Stimulated activated CD8-positive, alpha-beta memory T cell treated with anti-CD3 and anti-CD28 coated beads, Interleukin-4, amount 100 ng/mL, for 4 hours (primary cell): ENCODE measurements at places on chromosomes 6 and 20.

- DNase-seq: no peak
Observed at GRCh38 chr6:48560408-48560807, 449.4 kb upstream of the PTCHD4 start.

- DNase-seq: no peak
Observed at GRCh38 chr6:18371010-18371409, 16.1 kb upstream of the RNF144B start.

- no peak for DNase-seq
Observed at GRCh38 chr6:165775721-165776120, 112.7 kb upstream of the PDE10A start.

DNA sequence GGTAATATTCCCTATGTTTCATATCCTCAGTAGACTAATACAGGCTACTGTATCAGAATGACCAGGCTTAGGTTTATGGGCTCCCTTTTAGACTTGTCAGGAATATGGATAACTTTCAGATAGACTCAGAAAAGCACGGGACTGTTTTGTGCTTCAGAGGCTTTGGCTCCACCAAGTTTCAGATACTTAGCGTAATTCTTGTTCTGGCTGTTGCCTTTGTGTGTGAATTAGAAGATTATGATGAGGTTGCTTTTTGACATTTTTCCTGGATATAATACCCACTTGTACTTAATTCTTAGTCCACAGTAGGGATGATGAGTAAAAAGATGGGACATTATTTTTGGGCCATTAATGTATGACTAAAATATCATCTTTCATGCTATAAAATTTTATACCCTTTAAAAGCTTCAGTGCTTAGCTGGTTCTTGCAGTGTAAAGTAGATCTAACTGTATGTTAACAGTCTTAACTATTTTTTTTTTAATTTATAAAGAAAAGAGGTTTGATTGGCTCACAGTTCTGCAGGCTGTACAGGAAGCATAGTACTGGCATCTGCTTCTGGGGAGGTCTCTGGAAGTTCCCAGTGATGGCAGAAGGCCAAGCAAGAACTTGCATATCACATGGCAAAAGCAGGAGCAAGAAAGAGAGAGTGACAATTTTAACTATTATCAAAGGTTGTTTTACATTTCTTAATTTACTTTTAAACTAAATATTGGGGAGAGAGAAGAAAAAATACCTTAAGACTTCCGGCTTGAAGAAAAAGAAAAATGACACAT is 120.7 kb downstream of the ZFAND3 start:
- no peak for DNase-seq

DNA sequence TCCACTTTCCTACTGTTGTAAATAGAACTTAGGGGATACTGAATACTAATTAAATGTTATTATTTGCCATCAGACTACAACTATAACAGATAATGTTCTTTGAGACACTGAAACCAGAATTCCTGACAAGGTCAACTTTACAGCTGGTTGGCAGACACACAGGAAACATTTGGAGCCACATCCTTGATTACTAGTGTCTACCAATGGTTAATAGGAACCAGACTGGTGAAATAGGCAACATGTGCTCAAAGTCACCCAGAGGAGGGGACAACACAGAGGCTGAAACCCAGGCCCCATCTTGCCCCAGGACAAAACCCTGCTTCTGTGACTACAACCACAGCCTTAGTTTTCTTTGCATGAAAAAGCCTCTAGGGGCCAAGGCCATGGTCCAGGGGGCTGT is 47.8 kb upstream of the NT5E start:
- no peak for DNase-seq

DNA sequence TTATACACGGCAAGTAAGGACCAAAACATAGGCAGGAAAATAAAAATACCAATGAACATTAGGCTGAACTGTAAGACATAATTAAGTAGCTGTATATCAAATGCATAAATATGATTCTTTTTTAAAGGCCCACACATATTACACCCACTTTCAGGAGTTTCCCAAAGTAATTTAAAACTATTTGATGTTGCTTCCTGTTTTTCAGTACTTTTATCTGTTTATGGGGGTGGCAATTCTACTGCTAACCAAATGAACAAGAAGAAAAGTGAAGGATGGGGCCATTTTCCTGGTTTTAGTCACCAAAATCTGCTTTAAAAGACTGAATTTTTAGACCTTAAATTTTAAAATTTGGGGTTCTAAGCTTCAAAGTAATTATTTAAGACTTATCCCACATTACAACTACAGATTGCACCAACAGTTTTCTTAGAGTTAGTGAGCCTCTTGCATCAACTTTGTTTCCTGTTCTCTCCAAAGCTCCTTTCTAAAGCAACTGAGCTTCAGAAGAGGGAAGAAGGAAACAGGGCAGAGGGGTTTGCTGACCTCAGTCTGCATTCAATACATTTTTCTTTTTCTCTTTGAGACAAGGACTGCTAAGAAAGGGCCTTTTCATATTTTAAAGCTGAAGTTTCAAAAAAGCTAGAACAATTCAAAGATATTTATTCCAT is 191.0 kb downstream of the BACH2 start:
- no peak for DNase-seq

DNA sequence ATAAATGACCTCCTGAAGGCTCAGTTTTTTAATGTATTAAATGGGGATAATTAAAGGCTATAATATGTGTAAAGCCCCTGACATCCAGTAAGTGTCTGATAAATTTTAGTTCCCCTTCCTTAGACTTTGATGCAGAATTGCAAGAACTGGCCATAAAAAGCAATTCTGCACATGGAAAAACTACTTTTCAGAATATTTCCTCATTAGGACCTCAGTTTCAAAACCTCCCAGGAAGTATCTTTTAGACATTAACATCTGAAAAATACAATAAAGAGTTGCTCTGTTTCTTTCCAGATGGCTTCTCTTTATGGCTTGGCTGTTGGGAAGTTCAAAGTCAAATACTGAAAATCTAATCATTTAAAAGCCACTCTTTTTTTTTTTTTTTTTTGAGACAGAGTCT is 106.3 kb upstream of the ZNF217 start:
- no peak for DNase-seq

GRCh38 chr6:164039954-164040375 is 625.4 kb downstream of the QKI start:
- peak; percentile 16 for DNase-seq

DNA sequence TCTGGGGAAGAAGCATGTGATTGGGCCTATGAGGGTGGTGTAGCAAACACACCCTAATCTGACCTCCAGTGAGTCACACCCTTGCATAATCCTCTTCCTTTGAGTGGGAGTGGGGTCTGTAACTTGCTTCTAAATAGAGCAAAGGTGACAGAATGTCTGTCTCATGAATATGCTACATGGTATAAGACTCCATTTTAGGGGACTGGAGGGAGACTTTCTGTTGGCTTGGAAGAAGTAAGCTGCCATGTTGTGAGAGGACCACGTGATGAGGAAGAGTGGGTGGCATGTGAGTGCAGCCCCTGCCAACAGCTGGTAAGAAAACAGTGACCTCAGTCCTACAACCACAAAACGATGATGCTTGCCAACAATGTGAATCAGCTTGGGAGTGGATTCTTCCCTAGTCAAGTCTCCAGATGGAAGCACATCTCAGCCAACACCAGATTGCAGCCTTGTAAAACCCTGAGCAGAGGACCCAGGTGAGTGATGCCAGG is 3.7 kb downstream of the AK9 start:
- no peak for DNase-seq

DNA sequence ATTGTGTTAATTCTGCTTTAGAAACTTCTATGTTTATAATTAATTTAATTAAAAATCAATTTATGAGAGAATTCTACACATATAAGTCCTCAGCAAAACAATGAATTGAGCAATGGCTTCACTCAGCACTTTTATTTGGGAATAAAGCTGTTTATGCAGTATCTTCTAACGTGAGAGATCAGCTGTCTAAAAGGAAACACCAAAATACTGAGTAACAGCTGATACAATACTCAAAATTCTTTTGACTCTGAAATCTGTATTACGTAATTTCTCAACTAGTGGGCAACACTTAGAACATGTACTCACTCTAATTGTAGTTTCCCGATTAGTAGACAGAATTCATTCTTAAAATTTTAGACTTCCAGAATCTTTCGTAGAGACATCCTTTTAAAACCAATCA is 49.8 kb downstream of the MAP3K7 start:
- no peak for DNase-seq

DNA sequence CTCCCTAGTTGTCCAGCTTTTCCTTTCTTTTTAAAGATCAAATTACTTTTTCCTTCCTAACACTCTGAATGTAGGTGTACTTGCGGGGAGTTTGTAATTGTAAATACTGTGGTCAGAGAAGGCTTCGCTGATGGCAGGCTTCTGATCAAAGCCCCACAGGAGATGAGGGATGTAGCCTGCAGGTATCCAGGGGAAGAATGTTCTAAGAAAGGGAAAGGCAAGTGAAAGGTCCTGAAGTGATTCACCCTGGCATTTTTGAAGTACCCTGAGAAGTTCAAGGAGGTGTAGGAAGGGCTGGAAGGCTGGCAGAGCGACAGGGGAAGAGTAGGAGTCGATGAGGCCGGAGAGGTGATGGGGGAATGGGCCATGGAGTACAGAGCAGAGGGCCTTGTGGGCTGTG is 38.2 kb upstream of the CCN6 start:
- DNase-seq: no peak

GRCh38 chr20:13478366-13478765 is 160.4 kb downstream of the TASP1 start:
- no peak for DNase-seq

DNA sequence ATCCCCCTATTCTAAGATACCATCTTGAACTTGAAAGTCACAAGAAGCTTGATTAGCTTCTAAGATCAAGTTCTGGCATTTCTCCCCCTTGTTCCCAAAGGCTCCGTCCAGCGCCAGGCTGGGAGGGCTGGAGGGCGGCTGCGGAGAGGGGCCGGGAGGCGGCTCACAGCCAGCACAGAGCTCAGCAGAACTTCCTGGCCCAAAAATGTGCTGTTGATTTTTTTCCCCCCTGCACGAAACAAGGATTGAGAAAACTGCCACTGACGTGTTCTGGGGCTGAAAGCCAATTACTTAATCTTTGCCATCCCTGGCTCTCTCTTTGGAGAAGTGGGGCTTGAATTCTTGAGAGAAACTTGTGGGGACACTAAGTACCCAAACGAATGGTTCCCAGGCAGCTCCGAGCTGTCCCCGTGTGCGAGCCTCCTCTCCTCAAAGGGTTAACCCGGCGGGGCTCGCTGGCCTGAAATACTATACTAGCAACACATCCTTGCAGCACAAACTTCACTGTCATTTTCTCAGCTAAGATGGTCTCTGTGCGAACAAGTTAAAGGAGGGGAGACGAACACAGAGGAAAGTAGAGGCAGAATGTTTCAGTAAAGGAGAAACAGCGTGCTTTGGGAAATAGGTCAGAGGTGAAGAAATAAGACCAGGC is 452 bp downstream of the TRAF3IP2 start:
- DNase-seq: no peak

DNA sequence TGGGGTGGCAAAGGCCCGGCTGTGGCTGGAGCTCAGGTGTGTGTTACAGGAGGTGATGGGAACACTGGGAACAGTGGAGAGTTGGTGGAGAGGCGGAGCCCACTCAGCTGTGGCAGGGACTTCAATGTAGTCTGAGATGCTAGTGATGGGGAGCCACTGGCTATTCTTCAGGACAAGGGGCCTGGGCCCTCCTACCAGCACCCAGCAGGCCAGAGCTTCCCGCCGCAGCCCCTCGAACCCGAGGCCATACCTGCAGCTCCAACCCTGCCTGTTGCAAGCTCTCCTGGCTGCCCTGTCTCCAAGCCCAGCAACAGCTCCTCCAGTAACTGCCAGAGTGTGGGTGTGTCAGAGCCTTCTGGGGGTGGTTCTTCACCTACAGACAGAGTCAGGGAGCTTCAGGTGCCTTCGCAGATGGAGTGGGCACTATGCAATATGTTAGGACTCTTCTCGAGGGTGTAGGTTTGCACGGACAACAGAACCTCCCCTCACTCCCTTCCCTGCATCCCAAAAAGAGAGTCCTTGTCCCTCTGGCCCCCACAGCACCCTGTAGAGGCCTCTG is 146.2 kb upstream of the MLN start:
- DNase-seq: no peak

- no peak for DNase-seq
Observed at GRCh38 chr6:157814883-157815282, 8.2 kb upstream of the SNX9 start.

- DNase-seq: no peak
Observed at GRCh38 chr6:26485112-26485780, 14.9 kb upstream of the BTN1A1 start.

DNA sequence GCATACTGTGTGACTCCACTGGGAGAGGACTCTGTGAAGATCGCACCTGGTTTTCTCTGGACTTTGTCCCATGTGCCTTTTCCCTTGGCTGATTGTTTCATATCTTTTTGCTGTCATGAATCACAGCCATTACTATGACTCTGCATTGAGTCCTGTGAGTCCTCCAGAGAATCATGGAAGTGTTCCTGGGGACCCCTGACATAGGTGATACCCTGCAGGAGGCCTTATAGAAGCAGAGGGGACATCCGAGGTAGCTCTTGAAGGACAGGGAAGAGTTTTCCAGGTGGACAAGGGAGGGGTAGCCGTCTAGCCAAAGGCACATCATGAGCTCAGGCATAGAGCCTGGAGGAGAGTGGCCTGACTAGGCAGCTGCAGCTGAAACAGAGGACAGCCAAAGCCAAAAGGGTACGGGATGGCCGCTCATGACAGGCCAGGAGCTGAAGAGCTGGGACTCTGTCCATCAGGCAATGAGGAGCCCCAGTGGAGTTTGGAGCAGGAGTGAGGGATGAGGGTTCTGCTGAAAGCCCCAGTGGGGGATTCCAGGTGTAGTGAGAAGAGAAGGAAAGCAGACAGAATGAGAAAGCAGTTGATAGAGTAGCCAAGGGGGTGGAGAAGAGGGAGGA is 86.6 kb upstream of the TOX2 start:
- no peak for DNase-seq

- no peak for DNase-seq
Observed at GRCh38 chr6:27605401-27606342, 132.8 kb upstream of the ZNF184 start.

DNA sequence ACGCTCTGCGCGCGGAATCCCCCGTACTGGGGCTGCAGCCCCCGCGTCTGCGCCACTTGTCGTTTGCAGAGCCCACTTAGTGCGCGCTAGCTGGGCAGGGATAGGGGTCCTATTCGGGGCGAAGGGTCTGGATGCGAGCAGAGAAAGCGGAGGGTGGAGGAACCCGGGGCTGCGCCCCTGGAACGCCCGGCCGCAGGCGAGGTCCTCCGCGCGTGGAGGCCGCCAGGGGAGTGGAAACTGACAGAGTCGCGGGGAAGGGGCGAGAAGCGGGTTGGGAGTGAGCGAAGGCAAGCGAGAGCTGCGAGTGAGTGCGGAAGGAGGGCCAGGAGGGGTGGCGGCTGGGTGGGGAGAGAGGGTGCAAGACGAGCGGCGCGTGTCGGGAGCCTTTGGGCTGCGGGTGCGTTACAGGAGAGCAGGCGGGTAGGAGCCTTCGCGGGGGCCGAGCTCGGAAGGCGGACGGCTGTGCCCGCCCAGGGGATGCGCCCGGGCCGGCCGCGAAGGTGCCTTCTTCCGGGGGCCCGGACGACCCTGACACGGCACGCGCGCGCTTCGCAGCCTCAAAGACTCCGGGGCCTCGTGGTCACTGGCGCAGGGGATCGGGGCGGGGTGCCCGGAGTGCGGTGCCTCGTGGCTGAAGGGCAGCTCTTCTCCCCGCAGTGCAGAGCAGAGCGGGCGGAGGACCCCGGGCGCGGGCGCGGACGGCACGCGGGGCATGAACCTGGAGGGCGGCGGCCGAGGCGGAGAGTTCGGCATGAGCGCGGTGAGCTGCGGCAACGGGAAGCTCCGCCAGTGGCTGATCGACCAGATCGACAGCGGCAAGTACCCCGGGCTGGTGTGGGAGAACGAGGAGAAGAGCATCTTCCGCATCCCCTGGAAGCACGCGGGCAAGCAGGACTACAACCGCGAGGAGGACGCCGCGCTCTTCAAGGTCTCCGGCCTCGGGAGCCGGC is 1.2 kb downstream of the IRF4 start:
- DNase-seq: no peak

GRCh38 chr6:40535110-40535818 is 51.9 kb downstream of the LRFN2 start:
- DNase-seq: no peak
